ENCODE measurements at places on chromosomes 12 and 14. TPM values are rescaled to one million over a fixed set of nuclear protein-coding genes. Genes with fewer than 3 reads are reported as not detected.

Gene CCDC175
- not detected for total RNA-seq

Gene C1QL4
- 1.2 TPM for total RNA-seq

Gene NPAS3
- total RNA-seq, result not detected

Gene ZNF385A
- 99.5 TPM for total RNA-seq

Gene HOXC6
- total RNA-seq, result 6.2 TPM

Gene SYNE3
- 9.3 TPM for total RNA-seq

Gene TAS2R8
- total RNA-seq, result not detected

Gene CNTN1
- 29.7 TPM for total RNA-seq

Gene CCDC38
- not detected for total RNA-seq

Gene ARHGEF25
- 4.0 TPM for total RNA-seq

Gene SIX6
- not detected for total RNA-seq

Gene SLC5A8
- not detected for total RNA-seq
